Brain (organoid and tissue), 16 donors: ENCODE measurements at places on chromosomes 13 and 19.
A peak's percentile ranks its signal among the peaks of the same experiment; 100 is the strongest.

DNA sequence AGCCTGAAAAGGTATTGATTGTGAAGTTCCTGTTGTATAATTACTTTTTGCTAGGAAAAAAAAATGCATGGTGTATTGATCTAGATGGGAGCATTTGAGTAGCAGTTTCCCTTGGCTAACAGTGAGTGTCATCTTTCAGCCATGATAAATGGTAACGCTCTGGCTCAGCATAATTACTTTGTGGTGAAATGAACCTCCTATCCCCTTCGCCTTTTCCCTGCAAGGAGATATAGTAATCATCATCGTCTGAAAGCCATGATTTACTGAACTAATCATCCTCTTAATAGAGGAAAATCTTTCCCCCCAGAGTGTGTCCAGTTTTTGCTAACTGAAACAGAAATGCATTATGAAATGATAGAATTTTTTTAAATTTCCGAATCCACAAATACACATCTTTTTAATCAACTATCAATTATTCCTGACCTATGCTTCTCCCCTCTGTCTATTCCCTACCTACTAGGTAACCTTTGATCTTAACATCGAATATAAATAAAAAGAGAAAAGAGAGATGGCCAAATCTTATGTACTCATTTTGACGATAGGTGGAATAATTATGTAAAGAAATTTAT, 88.7 kb downstream of the MAB21L1 start:
- DNase-seq: peak; percentile 54

DNA sequence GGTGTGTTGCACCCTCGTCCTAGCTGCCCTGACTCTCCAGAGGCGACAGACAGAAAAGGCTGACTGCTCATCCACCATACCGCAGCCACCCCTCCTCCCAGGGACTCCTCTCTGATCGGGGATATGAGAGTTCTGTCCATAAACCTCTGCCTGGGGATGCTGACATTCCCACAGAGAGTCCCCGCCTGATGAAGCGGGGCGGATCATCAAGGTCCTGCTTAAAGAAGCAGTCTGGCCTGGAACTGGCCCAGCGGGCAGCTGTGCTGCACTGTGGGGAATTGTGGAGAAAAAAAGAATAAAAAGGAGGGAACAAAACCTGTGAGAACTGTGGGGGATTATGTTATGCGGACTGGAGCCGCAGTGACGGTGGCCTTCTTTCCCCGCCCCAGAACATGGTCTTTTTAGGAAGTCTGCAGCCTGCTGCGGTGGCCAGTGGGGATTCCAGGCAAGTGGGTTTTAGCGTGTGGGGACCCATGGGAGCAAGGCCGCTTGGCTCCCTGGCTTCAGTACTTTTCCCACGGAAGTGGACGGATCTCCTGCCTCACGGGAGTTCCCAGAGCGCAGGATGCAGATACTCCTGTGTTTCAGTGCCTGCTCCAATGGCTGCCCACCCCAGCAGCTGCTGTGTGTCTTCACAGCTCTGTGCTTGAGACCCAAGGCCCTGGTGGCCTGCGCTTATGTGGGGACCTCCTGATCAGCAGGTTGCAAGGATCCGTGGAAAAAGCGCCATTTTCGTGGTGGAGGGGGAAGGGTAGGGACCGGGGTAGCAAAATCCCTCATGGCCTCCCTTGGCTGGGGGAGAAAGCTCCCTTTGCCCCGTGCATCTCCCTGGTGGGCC, 1456.2 kb upstream of the SLC10A2 start:
- no peak for DNase-seq

DNA sequence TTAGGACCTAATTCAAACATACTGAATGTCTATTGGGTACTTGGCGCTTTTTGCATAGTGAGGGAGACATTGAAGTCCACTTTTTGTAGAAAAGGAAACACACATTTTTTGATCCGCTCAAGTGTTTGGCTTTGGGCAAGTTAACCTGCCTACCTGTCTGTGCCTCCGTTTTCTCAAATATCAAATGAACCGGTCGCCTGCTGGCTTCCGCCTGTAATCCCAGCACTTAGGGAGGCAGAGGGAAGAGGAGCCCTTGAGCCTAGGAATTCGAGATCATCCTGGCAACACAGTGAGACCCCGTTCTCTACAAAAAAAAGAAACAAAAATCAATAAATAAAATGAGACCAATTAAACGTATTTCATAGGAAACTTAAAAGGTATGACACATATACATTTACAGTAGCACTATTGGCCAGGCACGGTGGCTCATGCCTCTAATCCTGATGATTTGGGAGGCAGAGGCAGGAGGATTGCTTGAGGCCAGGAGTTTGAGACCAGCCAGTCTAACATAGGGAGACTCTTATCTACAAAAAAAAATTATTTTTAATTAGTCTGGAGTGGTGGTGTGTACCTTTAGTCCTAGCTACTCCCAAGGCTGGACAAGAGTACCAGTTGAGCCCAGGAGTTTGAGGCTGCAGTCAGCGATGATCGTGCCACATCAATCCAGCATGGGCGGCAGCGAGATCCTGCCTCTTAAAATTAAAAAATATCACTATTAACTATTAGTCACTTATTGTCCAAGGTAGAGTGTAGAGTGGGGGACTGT, 1.3 kb downstream of the RAD23A start:
- no peak for DNase-seq

- DNase-seq: no peak
These were observed 298.8 kb downstream of the UQCRFS1 start for GRCh38 chr19:28914173-28914572.

- no peak for DNase-seq
These were observed 4.3 kb downstream of the NDFIP2 start for GRCh38 chr13:79485014-79485811.

DNA sequence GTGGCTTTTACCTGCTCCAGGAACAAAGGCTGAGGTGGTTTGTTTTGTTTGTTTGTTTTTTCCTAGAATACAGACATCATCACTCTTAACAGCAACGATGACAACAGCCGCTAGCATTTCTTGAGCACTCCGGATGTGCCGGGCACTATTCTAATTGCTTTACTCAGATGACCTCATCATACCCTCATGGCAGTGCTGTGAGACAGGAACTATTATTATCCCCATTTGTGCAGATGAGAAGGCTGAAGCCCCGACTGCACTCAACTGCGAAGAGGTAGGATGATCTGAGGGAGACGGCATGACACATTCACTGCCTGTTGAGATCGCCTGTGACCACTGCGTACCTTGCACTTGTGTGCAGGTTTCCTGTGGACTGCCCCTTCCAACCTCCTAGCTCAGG, 66.5 kb downstream of the CCDC70 start:
- no peak for DNase-seq

DNA sequence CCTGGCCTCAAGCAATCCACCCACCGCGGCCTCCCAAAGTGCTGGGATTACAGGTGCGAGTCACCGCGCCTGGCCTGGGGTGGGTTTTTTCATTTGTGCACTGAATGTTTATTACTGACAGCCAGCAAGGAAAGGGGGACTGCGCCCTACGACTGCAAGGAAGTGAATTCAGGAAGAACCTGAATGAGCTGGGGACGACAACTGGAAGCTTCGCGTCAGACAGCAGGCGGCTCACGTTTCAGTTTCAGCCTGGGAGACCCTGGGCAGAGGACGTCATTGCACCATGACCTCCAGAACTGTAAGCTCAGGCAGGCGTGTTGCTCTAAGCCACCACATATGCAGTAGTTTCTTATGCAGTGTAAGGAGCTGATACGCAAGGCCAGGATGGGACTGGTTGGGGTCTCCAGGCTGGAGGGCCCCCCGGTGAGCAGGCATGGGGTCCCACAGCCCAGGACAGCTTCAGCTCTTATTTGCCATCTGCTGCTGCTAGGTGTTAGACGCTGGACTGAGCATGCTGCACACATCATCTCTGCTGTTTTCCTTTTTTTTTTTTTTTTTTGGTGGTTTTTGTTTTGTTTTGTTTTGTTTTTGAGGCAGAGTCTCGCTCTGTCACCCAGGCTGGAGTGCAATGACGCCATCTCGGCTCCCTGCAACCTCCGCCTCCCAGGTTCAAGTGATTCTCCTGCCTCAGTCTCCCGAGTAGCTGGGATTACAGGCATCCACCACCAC, 66.6 kb downstream of the GADD45B start:
- no peak for DNase-seq
